ENCODE measurements at places on chromosomes 5 and 9.

DNA sequence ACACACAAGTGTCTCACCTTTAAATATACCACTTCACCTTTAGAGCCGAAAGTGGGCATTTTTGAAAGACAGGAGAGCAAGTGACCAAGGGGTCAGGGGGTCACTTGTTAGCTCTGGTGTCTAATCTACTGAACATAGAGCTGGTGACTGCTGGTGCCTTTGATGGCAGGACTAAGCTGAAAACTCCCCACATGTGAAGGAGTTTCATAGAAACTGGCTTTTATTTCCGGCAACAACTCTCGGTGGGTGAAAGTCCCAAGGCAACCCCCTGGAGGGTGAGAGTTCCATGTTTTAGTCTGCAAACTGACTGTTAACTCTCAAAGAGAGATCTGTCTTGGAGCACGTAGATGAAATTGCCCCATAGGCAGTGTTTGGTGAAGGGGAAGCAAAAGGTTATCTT, 466.9 kb downstream of the DMRTA1 start:
- DNase-seq, result no peak

DNA sequence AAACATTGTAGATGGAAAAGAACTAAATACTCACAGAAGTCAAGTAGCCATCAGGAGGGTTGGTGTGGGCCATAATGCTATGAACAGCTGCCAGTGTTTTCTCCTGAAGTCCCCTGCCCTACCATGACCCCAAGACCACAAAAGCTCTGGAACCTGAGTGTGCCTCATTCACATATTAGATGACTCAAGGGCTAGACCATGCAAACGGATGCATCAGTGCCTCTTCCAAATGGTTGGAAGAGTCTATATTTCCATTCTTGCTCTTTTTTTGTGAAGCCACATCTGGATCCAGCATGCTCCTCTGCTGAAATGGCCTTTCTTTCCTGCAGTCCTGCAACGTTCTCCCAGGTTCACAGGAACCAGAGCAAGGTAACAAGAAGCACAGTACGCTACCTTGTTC, 136.6 kb upstream of the EPB41L4A start:
- DNase-seq, result no peak

- no peak for DNase-seq
These were observed 204.7 kb upstream of the WWC1 start for GRCh38 chr5:168086746-168087145.

GRCh38 chr9:88828492-88828974, 162.7 kb upstream of the S1PR3 start:
- no peak for DNase-seq

DNA sequence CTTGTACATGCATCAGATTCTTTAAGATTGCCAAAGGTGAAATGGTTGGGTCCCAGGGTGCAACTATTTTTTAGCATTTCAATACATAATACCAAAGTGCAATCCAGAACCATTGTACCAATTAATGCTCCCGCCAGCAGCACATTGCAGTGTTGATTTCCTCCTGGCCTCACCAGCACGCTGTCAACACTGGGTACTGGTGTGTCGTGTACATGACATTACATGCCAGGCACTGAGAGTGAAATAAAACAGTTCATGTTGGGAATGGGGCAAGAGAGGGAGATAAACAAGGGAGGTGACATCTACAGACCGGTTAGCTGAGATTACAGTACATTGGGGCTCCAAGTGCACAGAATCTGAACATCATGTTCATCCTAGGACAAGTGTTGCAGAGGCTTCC, 37.8 kb downstream of the HMGCS1 start:
- no peak for DNase-seq

DNA sequence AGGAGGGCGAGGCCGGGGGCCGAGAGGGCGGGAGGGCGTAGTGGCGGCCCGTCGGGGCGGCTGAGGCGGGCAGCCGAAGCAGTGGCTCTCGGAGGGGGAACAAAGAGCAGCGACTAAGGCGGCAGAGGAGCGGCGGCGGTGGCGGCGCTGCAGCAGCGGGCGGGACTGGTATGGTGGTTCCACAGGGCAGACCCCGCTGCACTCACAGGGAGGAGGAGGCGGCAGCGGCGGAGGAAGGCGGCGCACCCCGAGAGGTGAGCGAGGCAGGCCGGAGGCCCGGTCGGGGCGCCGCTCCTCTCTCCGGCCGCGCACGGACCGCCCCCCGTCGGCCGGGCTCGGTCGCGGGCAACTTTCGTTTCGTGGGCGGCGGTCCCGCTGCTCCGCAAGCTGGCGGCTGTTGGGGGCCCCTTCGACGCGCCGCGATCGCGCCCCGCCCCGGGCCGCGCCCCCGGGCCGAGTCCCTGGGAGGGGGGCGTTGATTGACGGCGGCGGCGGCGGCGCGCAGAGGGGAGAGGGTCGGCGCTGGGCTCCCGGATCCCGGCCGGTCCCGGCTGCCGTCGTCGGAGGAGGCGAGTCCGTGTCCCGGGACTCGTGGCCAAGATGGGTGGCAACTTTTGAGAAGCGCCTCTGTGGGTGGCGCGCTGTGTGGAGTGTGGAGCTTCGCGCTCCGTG, 467 bp downstream of the CNOT6 start:
- DNase-seq, result peak; percentile 60

DNA sequence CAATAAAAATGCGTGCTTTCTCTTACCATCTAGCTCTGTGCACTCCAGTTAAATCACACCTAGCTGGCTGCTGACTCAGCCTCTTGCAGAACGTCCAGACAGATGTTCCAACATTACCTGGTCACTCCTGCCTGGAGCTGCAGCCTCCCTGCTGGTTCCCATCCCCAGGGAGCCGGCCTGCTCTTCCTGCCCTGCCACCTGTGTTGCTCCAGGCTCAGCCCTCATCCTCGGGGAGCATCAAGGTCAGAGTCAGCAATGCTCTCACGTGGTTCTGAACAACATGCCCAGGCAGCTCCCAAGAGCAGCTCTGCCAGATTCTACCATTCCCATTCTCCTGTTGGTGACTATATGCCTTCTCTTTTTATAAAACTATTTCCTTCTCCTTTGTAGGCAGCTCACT, 81.3 kb downstream of the GADD45G start:
- DNase-seq, result no peak

GRCh38 chr9:124527781-124528180, 20.6 kb upstream of the NR5A1 start:
- no peak for DNase-seq

DNA sequence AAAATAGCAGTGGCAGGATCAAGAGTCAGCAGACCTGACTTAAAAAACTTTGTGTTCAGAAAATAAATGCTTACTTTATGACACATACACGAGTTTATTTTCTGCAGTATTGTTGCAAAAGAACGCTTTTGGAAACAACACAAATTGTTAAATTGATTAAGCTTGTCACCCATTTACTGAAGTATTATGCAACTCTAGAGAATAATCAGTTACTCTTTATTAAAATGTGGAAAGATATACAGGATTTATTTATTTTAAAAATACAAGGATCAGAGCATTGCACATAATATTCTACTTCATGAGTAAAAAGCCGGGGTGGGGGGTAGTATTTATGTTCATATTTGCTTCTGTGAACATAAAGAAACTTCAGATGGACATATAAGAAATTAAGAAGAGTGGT, 20.0 kb downstream of the FYB1 start:
- DNase-seq, result no peak

DNA sequence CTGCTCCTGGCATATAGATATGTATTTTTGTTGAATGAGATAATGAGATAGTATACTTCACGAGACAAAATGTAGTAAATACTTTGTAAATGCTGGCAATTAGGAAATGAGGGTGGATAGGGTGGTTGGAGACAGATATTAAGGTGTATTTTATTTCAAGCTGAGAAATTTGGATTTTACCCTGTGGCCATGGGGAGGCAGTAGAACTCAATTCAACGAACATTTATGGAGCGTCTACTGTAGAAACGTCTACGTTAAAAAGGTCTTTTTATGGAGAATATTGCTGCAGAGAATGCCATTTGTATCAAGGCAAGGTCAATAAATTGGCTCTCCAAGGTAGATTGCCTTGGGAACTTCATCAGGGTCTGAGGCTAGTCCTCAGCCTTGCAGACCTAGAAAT, 21.5 kb upstream of the RALGPS1 start:
- no peak for DNase-seq

DNA sequence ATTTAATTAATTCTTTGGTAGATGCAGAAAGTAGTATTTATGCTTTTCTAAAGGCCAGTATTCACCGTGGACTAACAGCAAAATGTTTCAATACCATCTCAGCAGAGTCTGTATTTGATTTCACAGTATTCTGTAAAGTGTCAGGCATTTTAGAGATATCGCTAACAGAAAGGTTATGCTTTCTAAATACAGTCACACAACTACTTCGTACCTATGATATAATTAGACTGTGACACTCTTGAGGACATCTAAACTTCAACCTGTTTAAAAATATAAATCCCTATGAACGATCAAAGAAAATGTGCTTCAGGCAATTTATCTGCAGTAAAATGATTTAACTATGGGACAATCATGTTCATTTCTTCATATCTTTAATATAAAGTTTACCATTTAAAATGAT, 41.7 kb upstream of the JAK2 start:
- DNase-seq, result no peak

DNA sequence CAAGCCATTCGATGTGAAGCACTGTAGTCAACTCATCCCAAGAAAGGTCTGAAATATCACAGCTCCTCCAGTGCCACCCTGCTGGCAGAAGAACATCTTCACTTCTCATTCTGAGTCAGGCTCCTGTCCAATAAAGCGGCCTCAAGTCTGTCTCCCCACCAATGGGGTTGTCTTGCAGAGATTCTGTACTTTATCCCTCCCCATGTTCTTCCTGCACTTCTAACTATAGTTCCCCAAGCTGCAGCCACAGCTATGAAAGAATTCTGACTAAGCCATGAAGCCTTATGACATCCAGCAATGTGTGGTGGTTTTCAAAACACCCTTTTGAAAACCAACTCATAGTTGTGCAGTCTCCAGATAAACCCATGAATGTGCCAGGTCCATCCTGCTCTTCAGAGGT, 6.8 kb downstream of the MACROH2A1 start:
- DNase-seq, result peak; percentile 63

GRCh38 chr9:35646153-35646532, 4.6 kb downstream of the SIT1 start:
- no peak for DNase-seq

- no peak for DNase-seq
These were observed 144.6 kb downstream of the CACNA1B start for GRCh38 chr9:138022121-138022741.

GRCh38 chr9:6917162-6917561, 159.4 kb downstream of the KDM4C start:
- DNase-seq, result no peak

GRCh38 chr5:72849546-72849945, 33.1 kb downstream of the TNPO1 start:
- DNase-seq, result no peak

DNA sequence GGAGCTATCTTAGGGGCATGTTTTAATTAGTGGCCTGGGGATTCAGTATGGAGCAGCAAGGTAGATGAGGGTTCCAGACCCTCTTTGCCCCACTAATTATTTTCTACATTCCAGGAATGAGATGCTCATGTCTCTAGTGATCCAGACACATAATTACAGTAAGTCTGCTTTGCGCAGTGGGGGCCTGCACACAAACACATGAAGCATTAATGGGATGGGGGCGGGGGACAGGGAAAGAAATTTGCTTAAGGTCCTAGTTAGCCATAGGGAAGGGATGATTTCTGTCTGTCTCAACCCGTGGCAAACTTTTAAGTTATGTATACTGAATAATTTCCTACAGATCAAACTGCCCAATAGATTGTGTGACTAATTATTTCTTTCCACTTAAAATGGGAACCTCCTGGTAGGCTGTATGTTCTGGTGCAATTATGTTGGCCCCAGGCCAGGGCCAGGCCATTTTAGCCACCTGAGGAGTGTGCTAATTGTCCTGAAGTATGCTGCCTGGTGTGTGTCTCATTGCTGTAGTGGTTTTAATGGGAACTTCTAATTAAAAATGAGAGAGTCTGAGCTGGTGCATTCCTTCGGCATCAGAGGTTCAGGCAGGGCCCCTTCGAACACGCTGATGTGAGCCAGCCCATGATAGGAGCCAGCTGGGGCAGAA, 134.4 kb downstream of the PTTG1 start:
- no peak for DNase-seq

- DNase-seq, result no peak
These were observed 42.8 kb upstream of the SLIT3 start for GRCh38 chr5:169343766-169344165.

- DNase-seq, result no peak
These were observed 227.3 kb upstream of the DAB2 start for GRCh38 chr5:39652036-39652435.

DNA sequence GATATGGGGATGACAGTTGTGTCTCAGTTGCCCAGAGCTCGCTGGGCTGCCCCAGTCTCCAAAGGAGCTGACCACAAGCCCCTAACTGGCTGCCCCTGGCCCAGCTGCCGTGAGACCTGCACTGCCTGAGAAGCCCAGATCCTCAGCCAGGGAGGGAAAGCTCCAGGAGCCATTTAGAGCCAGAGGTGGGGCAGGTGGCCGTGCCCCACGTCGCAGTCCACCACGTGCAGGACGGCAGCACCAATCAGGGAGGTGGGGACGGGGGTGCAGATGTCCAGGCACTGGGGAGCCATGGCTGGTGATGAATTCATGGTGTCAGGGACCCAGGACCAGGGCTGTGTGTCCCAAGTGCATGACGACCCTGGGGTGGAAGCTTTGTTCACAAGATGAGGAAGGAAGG, 13.4 kb downstream of the PRRX2 start:
- DNase-seq, result no peak

GRCh38 chr5:54895816-54896341, 89.5 kb downstream of the ESM1 start:
- DNase-seq, result peak; percentile 84

- DNase-seq, result peak; percentile 73
These were observed 56.4 kb downstream of the PFDN1 start for GRCh38 chr5:140246378-140247122.

GRCh38 chr9:123399803-123400378, 43.9 kb downstream of the CRB2 start:
- DNase-seq, result no peak

DNA sequence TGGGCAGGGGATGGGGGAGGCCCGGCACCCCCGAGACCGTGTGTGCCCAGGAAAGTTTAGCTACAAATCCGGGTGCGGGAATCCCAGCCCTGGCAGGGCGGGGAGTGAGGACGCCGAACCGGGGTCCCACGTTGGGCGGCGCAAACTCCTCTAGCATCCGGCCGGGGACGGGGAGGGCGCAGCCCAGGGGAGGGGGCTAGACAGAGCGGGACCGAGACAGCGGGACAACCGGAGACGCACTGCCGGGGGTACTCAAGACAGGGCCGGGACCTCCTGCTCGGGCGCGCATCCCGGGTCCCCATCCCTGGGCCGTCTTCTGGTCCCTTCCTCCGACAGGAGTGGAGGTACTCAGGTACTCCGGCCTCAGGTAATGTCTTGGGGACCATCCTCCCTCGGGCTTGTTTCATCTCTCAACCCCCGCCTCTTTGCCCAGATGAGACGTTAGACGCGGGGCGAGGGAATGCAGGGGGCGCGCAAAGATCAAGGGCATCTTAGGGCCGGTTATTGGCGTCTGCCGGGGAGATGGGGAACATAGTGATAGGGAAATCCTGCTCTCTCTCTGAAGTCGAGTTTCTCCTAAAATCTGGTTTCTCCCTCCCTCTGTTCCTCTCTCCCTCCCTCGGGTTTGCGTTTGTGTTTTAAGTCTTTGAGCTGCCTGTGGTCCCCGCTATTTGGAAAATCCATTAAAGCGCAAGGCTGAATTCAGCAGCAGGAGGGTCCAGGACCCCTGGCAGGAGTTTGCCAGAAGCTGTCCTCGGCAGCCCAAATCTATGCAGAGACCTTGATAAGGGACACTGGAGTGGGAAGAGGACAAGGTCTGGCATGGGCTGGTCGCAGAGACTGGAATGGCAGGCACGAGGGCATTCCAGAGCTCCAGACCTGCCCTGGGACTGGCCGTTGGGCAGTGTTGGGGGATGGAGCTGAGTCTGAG, 815 bp downstream of the PDZD2 start:
- DNase-seq, result no peak
